ENCODE measurements at places on chromosomes 16 and 17.

DNA sequence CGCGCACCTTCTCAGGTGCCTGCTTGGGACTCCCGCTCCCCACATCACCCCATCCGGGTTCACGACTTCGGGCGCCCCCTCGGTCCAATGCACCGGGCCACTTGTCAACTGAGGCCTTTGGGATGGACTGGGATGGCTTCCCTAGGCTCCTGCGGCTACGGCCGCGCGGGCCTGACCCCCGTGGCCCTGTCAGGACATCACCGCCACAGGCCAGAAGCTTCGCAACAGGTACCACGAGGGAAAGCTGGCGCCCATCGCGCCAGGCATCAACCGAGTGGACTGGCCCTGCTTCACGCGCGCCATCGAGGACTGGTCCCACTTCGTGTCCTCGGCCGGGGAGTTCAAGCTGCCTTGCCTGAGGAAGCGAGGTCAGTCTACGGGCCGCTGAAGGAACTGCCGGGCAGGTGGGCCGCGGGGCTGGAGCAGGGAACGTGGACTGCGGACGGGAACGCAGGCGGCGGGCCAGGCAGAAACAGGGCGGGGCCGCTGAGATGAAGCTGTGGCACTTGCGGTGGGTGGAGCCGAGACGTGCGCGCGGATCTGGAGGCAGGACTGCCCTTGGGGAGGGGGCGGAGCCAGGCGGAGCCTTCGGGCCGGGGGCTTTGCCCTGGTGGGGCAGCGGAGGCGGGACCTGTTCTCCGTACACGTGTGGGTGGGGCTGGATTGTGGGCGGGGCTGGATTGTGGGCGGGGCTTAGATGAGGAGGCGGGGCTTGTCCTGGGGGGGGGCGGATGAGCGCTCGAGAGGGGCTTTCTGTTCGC is 13.7 kb upstream of the CNGB1 start:
- DNase-seq = peak; percentile 75

GRCh38 chr16:67399218-67399733 is 6.0 kb upstream of the TPPP3 start:
- DNase-seq = no peak

DNA sequence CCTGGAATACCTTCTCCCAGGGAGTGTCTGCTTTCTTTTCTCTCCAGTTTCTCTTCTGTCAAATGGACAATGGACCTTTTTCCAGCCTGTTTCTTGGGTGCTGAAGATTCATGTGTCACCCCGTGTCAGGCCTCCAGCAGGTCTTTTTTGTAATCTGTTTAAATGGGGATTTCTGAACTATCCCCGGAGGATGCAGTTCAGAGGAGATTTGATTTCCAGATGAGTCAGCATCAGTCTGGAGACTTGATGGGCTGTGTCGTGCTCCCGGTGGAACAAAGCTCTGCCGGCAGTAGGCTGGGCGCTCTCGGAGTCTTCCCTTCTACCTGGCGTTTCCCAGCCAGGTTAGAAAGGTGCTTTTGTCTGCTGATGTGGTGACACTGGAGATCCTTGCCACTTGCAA is 440.6 kb downstream of the HS3ST3B1 start:
- no peak for DNase-seq

DNA sequence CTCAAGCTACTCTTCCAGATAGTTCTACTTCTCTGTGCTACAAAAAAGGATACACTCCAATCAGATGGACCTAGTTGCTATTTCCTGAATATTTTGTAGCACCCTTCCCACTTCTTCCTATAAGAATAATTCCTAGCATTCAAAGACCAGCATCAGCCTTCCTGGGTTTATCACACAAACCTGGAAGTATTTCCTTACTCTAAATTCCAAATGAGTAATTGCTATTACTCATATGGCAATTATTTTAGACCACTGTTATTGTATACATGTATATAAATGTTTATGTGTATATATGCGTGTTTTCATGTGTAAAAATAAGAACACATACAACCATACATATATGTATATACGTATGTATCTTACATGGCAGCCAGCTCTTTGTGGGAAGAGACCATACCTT is 130.6 kb downstream of the MYO1D start:
- DNase-seq = no peak

DNA sequence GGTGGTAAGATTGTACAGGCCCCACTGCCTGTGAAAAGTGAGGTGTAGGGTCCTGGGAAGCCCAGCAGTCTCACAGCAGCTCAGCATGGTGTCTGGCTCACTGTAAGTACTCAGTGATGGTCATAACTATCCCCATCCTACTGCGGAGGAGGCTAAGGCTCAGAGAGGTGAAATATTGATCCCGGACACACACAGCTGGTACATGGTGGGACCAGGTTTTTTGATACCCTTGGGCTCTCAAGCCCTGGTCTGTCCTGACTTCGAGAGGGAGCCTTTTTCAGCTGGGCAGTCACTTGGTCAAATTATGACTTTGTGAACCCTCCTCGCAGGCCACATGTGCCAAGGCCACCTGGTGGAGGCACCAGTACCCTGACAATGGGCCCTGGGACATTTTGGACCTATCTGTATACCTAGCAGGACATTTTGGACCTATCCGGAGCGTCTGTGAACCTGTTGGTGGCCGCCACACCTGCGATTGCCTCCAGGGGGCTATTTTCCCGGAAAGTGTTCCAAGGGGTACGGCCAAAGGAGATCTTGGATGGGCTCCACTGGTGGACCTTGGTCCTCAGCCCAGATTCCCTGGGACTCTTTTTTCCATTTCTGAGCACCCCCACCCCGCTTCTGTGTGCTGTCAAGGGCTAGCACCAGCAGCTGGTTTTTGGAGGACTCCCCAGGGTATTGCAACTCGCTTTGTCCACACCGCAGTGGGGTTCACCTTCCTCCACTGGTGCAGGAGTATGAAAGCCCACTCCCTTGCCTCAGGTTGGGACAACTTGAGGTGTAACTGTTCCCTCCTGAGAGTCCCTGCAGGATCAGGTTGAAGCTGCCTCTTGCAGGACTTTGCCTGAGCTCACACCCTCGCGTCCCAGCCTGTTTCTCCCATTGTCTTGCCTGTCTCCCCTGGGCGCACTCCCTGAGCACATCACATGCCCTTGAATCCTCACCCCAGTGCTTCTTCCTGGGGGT is 83.6 kb upstream of the NKD1 start:
- DNase-seq = no peak

DNA sequence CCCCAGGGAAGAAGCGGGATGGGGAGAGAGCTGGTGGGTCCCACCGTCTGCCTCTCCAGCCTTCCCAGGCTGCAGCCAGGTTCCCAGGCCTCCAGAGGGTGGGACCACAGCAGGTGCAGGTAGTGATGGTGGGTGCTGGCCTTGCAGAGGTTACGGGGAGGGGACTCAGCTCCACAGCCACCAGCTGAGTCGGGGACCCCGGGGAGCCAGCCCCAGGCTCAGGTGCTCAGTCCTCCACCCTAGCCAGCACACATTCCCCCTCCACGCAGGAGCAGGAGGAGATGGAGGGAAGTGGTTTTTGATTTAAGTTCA is 5.0 kb downstream of the TP53I13 start:
- DNase-seq = no peak

DNA sequence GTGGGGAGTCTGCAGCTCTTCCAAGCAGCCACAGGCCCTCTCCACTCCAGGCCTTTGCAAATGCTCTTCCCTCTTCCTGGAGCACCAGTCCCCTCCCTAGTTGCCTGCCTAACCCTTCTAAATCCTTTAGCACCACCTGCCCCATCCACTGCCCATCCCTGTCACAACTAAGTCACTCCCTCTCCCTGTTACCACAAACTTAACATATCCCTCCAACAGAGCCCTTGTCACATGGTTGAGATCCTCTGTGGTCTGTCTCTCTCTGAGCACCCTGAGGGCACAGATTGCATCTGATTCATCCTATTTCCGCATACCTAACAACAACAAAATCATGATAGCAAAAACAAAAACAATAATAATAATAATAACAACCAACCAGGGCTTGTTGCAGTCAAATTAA is 11.0 kb upstream of the BEAN1 start:
- DNase-seq = no peak

GRCh38 chr16:19108409-19109287 is 5.1 kb upstream of the ITPRIPL2 start:
- DNase-seq = no peak

GRCh38 chr16:86063760-86064405 is 164.9 kb downstream of the IRF8 start:
- no peak for DNase-seq

DNA sequence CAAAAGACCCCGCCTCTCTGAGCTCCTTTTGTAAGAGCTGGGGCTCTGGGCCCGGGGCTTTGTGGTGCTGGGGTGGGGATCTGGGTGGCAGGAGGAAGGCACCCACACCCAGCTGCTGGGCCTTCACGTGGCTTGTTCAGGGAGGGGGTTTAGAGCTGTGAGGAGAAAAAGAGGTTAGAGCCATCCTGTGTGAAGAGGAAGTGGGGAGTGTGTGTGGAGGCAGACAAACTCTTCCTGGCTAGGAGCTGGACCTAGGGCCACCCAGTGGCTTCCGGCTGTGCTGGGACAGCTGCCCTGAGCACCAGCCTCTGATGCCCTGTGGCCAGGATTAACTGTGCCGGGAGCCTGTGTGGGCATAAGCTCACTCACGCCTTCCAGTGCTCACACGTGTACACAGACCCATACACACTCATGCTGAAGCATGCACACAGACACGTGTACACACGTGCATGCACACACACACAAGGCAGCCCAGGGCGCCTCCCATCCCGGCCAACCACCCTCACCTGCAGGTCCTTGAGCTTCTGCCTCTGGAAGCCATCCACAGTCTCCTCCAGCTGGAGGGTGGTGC is 7.4 kb downstream of the CIBAR2 start:
- no peak for DNase-seq

DNA sequence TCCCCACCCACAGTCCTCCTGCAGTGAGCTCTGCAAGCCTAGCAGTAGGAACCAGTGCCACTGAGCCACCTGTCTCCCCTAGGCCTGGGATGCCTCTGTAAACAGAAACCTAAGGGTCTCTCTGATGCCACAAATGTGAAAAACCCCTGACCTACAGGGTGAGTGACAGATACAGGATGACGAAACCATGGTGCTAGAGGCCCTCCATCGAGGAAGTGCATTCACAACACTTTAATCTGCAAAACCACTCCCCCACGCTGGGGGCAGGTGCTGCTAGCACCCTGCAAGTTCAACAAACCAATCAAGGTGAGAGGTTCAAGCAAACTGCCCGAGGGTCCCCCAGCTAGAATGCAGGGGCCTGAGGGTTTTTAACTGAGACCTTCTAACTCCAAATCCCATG is 59.5 kb downstream of the CDYL2 start:
- no peak for DNase-seq

DNA sequence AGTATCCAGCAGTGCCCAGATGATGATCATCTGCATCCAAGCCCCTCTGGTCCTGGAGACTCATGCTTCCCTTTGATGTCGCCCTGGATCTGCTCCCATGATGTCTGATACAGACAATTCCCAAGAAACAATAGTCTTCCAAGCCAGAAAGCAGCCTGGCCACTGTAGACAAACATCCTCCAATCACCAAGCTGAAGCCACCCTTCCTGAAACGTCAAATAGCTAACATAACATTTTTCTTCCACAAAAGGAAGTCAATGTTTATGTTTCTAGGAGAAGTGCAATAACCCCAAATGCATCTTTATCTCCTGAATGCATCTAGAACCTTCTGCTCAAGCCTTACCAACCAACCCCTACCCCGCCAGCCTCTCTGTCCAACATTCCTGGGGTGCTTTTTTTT is 1.2 kb upstream of the DPEP2 start:
- no peak for DNase-seq

- peak; percentile 71 for DNase-seq
Measured at GRCh38 chr17:45430738-45431530, 1.7 kb downstream of the ARHGAP27 start.

GRCh38 chr16:75535901-75536300 is at the start of gene CHST5:
Gene CHST5, minus strand, starts transcription at chr16:75536108. Its CDS starts 5,724 bp downstream, at chr16:75530384.
- DNase-seq = no peak

DNA sequence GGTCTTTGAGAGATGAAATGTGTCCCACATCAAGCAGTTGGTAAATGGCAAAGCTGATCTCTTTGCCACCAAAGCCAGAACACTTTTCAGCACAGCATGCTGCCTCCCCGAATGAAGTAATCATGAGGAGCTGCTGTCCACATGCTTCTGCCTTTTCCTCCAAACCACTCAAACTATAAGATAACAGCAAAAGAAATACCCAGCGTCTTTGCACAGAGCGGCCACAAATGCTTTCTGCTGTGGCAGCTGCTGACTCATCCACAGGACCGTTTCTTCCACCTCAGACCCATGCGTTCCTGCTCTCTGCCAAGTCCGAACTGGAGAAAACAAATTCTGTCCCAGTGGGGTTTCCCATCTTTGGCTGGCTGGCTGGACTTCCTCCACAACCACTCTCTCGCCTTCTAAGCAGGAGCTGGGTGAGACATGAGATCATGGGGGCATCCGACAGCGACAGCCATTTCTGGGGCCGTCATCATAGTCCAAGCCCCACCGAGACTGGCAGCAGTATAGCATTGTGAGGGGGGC is 27.1 kb downstream of the TBC1D3B start:
- DNase-seq = no peak

DNA sequence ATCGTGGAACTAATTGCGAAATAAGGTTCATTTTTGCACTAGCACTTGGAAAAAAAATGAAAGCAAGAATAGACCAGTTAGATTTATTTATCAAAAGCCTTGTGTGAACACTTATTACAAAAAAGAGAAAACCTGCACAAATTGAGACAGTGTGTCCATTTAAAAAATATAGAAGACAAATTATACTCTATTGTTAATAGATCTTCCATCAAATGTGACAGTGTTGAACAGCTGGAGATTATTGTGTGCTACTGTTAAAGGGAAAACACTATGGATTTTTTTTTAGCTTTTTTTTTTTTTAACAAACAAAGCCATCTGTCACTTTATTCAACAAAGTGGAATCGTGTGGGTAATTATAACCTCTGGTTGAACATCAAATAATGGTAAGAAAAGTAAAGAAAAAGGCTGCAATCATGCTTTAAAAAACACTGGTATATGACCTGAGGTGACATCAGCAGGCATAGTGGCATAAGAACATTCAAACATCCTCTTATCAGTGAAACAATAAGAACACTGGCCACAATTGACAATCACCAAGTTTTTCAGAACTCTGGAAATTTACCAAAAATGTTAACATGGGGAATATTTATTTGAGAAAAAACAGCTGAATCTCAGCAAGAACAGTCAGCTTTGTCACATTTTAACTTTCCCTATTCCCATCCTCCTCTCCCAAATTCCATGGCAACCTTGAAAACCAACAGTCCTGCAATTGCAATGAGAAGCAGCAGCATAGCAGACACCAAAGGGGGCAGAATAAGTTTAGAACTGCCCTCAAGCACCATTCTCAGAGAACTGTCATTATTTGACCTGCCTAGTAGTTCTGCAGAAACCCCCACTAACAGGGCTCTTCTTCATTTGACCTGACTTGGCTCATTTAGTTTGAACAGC is 442.3 kb upstream of the MON1B start:
- peak; percentile 45 for DNase-seq

GRCh38 chr17:29619251-29619650 is 3.5 kb downstream of the CORO6 start:
- DNase-seq = no peak

DNA sequence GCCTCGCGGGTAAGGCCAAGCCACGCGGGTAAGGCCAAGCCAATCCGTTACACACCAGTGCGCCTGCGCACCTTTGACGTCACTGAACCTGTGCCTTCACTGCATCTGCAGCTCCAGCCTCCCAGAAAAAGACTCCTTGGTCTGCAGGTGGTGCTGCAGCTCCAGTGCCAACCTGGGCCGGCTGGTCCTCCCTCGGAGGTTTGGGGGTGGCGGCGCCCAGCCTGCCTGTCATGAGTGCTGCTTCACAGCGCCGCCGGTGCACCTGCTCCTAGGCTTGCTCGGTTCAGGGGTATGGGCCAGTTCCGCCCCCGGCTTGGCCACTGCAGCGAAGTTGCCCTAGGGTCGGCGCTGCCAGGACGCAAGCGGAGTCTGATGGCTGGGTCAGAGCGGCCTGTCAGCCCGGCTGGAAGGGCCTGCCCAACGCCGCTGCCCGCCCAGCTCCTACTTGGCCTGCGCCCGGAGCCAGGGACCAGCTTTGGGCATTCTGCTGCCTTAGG is 146.6 kb downstream of the USP22 start:
- no peak for DNase-seq
